ENCODE measurements at places on chromosomes 11 and 22. TPM values are rescaled to one million over a fixed set of nuclear protein-coding genes. Genes with fewer than 3 reads are reported as not detected.

Gene BDNF
- 63.6 TPM for total RNA-seq

Gene CRYBA4
- total RNA-seq, result not detected

Gene FLRT1
- total RNA-seq, result not detected

Gene ANO5
- total RNA-seq, result not detected

Gene RIN1
- 44.0 TPM for total RNA-seq

Gene CHRM1
- not detected for total RNA-seq

Gene FBXO3
- total RNA-seq, result 72.2 TPM

Gene SYCE3
- total RNA-seq, result not detected

Gene ANKK1
- total RNA-seq, result not detected

Gene JHY
- total RNA-seq, result 7.3 TPM

Gene MS4A6E
- total RNA-seq, result not detected

Gene OR2D2
- total RNA-seq, result 0.22 TPM

Gene CD3G
- not detected for total RNA-seq

Gene PLEKHB1
- not detected for total RNA-seq

Gene MOV10L1
- not detected for total RNA-seq

Gene LYVE1
- total RNA-seq, result not detected

Gene PDE2A
- 0.25 TPM for total RNA-seq

Gene BTG4
- total RNA-seq, result not detected

Gene MAPK1
- 72.3 TPM for total RNA-seq

Gene PTGDR2
- not detected for total RNA-seq

Gene TRIM22
- total RNA-seq, result 58.4 TPM

Gene OR51E2
- not detected for total RNA-seq

Gene SMARCB1
- total RNA-seq, result 63.9 TPM

Gene ATG13
- total RNA-seq, result 118 TPM

Gene GTSE1
- 6.1 TPM for total RNA-seq

Gene SLC6A5
- total RNA-seq, result not detected

Gene ZNF215
- total RNA-seq, result 4.9 TPM

Gene OR56A1
- total RNA-seq, result not detected

Gene SNX19
- total RNA-seq, result 96.4 TPM

Gene SCN2B
- not detected for total RNA-seq

Gene CRELD2
- total RNA-seq, result 57.1 TPM

Gene MYOD1
- not detected for total RNA-seq

Gene PGM2L1
- 4.6 TPM for total RNA-seq

Gene RFPL1
- total RNA-seq, result not detected

Gene MS4A15
- total RNA-seq, result not detected

Gene YIF1A
- total RNA-seq, result 193 TPM

Gene NCF4
- not detected for total RNA-seq

Gene TECTA
- total RNA-seq, result 1.4 TPM

Gene PLAAT5
- total RNA-seq, result not detected

Gene OPCML
- 1.6 TPM for total RNA-seq

Gene C11orf16
- not detected for total RNA-seq

Gene PIH1D2
- total RNA-seq, result 0.86 TPM

Gene SLC35E4
- total RNA-seq, result 16.4 TPM

Gene OR10A2
- not detected for total RNA-seq

Gene SPCS2
- total RNA-seq, result 51.1 TPM

Gene P2RX6
- 1.6 TPM for total RNA-seq

Gene OTOG
- total RNA-seq, result not detected

Gene SLC22A6
- not detected for total RNA-seq

Gene C11orf65
- total RNA-seq, result not detected

Gene ARHGEF12
- 57.9 TPM for total RNA-seq

Gene TIGD3
- not detected for total RNA-seq

Gene STX3
- 10.5 TPM for total RNA-seq
